ENCODE measurements at places on chromosomes 3 and 15.

- DNase-seq: no peak
Observed at GRCh38 chr3:122754929-122755328, 38.7 kb downstream of the HSPBAP1 start.

DNA sequence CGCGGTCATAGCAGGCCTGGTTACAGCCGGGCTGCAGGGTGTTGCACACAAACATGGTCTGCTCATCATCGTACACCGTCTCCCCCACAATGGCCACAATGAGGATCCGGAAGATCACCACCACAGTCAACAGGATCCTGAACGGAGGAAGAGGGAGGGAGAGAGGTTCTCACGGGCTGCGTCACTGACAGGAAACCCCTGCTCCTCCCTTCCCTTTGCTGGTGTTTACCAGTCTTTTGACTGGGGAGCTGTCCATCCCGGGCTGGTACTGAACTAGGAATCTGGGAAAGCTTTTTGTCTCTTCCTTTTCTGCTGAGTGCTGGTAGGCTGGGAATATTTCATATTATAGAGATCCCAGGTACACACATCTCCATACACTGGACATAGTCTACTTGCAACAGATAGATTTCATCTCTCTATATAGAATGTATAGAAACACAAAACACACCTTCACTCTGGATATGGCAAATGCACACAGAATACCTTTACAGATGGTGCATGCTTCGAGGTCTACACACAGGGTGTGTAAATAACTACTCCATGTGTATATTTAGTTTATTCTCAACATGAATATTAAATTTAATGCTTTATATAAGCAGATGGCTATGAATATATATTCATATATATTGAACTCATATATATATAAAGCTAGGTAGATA is 1.4 kb downstream of the GJD2 start:
- DNase-seq: no peak

GRCh38 chr15:75650908-75651809 is 3.4 kb downstream of the SNX33 start:
- DNase-seq: peak; percentile 52

- no peak for DNase-seq
Observed at GRCh38 chr3:69524816-69525215, 138.9 kb upstream of the FRMD4B start.

- no peak for DNase-seq
Observed at GRCh38 chr3:37995652-37996641, 5.4 kb downstream of the VILL start.
